ENCODE measurements at places on chromosomes 1 and 21.
A peak's percentile ranks its signal among the peaks of the same experiment; 100 is the strongest.

- DNase-seq: peak; percentile 29
Measured at GRCh38 chr1:6244401-6245049, 546 bp downstream of the HES3 start.

- DNase-seq: no peak
Measured at GRCh38 chr1:91924146-91924545, 25.1 kb upstream of the BRDT start.

DNA sequence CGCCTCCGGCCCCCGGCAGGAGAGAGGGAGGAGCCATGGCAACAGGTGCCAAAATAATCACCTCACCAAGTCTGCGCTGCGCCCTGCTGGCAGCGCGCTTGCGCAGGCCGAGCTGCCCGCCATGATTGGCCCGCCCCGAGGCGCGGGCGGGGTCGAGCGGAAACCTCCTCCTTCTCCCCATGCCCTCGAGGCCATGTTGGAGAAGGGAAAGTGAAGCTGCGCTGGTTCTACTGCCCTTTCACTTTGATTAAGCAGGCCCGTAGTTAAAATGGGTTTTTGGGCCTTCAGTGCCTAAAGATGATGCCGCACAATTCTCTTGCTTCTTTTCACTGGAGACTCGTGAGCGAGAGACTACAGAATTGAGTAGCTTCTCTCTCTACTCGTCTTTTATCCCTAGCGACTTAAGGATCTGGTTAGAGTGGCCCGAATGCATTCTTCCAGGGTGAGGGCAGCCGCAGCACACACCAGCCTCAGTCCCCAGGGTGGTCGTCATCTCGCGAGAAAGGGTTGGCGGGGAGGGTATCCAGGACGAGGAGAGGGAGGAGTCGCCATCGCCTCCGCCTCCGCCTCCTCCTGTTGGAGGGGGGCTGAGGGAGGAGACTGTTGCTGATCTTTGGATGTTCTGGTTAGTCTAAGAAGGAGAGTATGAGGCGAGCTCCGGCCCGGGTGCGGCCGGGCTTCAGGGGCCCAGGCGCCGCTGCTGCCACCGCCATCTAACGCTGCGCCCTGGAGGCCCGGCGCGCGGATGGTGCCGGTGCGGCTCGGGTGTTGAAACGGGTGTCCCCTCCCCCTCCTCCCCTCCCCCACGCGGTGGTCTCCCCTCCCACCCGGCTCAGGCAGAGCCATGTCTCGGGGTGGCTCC, at the start of gene DCAF6:
DCAF6 (plus strand) TSS at position 616 of the 862 bp plus-strand sequence; CDS start at position 845, 229 bp downstream.
- peak; percentile 98 for DNase-seq

GRCh38 chr1:5424802-5425703, 567.2 kb downstream of the NPHP4 start:
- no peak for DNase-seq

GRCh38 chr1:3129133-3129490, 60.1 kb downstream of the PRDM16 start:
- no peak for DNase-seq

DNA sequence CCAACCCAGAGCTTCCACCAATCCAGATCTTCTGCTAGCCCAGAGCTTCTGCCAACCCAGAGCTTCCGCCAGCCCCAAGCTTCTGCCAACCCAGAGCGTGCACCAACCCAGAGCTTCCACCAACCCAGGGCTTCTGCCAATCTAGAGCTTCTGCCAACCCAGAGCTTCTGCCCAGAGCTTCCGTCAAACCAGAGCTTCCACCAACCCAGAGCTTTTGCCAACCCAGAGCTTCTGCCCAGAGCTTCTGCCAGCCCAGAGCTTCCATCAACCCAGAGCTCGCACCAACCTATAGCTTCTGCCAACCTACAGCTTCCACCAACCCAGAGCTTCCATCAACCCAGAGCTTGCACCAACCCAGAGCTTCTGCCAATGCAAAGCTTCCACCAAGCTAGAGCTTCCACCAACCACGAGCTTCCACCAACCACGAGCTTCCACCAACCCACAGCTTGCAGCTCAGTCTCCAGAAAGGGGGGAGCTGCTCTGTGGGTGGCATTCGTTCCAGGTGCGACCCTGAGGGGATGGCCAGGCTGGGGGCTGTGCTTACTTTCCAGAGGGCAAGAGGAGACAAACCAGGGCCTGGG, 23.8 kb downstream of the CRYAA start:
- no peak for DNase-seq

- DNase-seq: no peak
Measured at GRCh38 chr21:45547545-45547900, 5.3 kb upstream of the SLC19A1 start.

DNA sequence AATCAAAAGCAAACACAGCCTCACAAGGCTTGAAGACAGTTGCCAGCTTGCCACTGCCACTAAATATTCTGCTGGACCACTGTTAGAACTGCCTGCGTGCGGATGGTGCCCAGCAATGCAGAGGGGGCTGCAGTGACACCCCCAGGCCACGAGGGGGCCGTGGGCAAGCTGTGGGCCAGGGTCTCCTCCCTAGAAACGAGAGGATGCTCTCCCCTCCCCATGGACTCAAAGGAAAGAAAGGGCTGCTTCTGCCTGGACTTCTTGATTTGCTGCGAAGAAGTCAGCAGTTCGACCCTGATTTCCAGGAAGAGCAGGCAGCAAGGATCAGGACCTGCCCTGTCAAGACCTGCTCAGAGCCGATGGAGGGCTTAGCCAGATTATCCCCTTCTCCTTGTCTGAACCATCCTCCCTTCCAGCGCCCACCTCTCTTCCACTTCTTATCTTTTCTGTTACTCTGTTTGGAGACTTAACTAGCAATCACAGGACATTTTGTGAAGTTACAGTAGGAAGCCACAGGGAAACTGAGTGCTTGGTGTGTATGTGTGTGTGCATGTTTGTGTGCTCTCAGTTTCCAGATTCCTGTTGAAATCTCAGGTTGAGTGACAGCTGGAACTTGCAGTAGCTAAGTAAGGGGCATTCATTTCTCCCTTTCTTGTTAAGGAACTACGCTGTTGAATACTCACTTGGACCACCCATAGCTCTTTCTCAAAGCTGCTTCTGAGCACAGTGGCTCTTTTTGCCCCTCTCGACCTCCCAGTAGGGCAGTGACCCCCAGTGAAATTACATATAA, 2.7 kb downstream of the MAN1C1 start:
- DNase-seq: peak; percentile 31

- DNase-seq: no peak
Measured at GRCh38 chr1:17173217-17173616, 31.7 kb upstream of the PADI1 start.

All from NCI-H146 (cell line).